ENCODE measurements at places on chromosomes 13 and 19. TPM values are rescaled to one million over a fixed set of nuclear protein-coding genes. Genes with fewer than 3 reads are reported as not detected.
A peak's percentile ranks its signal among the peaks of the same experiment; 100 is the strongest.

- DNase-seq, result no peak
These were observed 266.2 kb downstream of the KCTD12 start for GRCh38 chr13:76620036-76620435.

- DNase-seq, result no peak
These were observed 6.7 kb upstream of the DIAPH3 start for GRCh38 chr13:60170414-60170813.

GRCh38 chr19:8337728-8338127 lies 5.3 kb downstream of the KANK3 start:
- no peak for DNase-seq

DNA sequence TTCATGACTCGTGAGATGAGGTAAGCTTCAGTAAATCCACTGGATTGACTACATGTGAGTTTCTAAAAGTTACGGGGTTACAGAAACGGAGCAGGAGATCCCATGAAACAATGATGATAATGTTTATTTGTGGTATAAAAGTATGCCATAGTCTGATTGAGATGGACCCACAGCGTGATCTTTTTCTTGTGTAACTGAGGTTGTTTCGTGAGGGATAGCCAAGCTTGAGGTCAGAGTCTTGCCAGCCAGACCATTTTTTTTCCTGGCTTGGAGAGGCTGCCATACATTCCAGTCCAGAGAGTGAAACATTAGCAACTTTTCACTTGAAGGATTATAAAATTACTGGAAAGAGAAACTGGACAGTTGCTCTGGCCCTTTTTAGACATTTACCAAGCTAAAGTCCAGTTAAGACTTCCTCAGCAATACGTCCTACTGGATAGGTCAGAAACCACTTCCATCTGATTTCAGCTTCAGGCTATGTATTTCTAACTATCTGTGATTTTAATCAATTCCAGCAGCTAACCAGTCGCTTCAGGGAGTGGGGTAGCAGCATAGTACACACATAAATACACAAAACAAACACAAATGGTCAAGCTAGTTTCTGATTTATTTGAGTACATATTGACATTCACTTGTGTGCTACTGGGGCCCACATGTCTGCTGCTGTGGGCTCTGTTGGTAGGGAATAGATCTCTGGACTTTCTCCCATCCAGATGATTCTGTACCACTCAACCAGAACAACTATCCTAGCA lies 194.6 kb downstream of the POSTN start:
- DNase-seq, result no peak

- DNase-seq, result no peak
These were observed 148.8 kb downstream of the FLT1 start for GRCh38 chr13:28346154-28346553.

- DNase-seq, result no peak
These were observed 21.2 kb upstream of the CEACAM6 start for GRCh38 chr19:41734156-41734555.

- DNase-seq, result no peak
These were observed 7.5 kb downstream of the FBN3 start for GRCh38 chr19:8141726-8142512.

- no peak for DNase-seq
These were observed 116.0 kb downstream of the COL4A2 start for GRCh38 chr13:110422913-110423688.

DNA sequence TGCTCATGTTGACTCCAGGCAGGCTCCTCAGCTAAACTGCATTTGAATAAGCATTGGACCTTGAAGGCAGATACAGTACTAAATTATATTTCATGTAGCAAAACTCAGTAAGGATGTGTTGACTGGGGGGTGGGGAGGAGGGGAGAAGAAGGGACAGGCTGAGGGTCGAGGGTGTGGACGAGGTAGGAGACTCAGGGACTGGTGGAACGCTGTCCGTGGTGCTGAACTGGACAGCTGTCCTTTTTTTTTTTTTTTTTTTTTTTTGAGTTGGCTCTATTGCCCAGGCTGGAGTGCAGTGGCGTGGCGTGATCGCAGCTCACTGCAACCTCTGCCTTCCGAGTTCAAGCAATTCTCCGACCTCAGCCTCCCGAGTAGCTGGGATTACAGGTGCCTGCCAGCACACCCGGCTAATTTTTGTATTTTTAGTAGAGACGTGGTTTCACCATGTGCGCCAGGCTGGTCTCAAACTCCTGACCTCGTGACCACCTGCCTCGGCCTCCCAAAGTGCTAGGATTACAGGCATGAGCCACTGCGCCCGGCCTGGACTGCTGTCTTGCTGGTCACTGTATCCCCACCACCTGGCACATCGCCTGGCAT lies 33.2 kb upstream of the CASP14 start:
- DNase-seq, result peak; percentile 8

GRCh38 chr19:18895038-18895823 lies 727 bp downstream of the CERS1 start:
- DNase-seq, result no peak

DNA sequence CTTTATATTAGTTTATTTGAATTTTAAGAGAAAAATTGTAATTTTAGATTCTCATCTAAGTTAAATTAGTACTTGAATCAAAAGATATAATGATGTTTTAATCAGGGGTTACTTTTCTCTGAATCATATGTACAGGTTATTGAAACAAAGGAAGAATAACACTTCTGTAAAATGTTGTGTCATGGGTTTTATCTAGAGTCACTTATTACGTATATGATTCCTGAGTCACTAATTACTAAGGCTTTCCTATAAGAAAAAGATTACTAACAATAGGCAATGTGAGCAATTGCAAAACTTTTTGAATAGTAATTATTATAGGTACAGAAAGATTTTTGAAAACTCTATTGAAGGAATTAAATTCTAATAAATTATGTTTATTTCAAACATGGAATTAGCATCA lies 99.2 kb upstream of the KLF5 start:
- peak; percentile 61 for DNase-seq

- no peak for DNase-seq
These were observed 3.5 kb upstream of the OBI1 start for GRCh38 chr13:78662467-78662866.

- DNase-seq, result no peak
These were observed 1917.4 kb downstream of the OLFM4 start for GRCh38 chr13:54945973-54946372.

DNA sequence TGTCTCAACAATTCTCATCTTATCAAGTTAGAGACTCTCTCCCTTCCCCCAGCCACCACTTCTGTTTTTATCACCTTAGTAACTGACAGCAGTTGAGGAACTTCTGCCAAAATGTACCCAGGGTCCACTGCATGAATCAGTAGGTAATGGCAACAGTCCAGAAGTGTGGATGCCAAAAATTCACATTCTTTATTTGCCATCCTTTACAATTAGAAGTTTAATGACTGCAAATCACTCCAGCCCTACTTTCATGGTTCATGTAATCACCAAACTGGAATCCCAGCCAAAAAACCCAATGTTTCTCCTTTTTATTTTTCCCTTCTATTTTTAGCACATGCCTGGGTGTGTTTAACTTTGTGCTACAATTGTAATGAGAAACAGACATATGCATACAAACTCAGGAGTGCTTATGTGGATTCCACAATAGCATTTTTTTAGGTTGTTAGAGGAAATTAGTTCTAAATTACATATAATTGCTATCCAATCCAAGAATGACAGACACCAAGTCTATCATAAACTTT lies 243.5 kb downstream of the RGCC start:
- DNase-seq, result no peak

DNA sequence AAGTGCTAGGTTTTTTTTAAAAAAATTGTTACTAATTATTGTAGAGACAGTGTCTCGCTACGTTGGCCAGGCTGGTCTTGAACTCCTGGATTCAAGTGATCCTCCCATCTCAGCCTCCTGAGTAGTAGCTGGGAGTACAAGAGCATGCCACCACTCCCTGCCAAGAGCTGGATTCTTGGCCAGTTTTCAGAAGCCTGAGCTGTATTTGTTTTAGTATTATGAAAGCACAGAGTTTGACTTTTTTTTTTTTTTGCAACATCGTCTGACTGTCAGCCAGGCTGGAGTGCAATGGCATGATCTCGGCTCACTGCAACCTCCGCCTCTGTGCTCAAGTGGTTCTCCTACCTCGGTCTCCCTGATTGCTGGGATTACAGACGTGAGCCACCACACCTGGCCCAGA lies 7.0 kb downstream of the ARMC6 start:
- no peak for DNase-seq

DNA sequence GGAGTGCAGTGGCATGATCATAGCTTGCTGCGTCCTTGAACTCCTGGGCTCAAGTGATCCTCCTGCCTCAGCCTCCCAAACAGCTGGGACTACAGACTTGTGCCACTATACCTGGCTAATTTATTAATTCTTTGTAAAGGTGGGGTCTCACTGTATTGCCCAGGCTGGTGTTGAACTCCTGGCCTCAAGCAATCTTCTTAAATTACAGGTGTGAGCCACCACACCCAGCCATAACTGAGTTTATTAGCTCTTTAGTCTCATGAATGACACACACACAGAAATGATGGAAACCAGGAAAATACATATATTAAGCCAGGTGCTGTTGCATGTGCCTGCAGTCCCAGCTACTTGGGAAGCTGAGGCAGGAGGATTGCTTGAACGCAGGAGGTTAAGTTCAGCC lies 33.1 kb upstream of the LMO7 start:
- no peak for DNase-seq

DNA sequence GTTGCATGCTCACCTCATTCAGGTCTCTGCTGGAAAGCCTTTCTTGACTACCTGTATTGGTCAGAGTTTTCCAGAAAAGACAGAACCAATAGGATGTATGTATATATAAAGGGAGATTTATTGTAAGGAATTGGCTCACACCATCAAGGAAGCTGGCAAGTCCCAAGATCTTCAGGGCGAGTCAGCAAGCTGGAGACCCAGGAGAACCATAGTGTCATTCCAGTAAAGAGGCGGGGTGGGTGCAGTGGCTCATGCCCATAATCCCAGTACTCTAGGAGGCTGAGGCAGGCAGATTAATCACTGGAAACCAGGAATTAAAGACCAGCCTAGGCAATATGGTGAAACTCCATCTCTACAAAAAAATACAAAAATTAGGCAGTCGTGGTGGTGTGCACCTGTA lies 30.4 kb upstream of the FARP1 start:
- no peak for DNase-seq

GRCh38 chr13:106996867-106997618 lies 429.1 kb upstream of the ARGLU1 start:
- DNase-seq, result no peak

The KLF1 gene
- not detected for total RNA-seq

GRCh38 chr19:5345895-5346386 lies 5.3 kb upstream of the PTPRS start:
- DNase-seq, result no peak

- DNase-seq, result no peak
These were observed 397.4 kb downstream of the SPRY2 start for GRCh38 chr13:79943346-79944023.

The SEMA6B gene
- total RNA-seq, result 0.84 TPM
